NCI-H2107 (cell line): ENCODE measurements at places on chromosomes 11 and 22.

DNA sequence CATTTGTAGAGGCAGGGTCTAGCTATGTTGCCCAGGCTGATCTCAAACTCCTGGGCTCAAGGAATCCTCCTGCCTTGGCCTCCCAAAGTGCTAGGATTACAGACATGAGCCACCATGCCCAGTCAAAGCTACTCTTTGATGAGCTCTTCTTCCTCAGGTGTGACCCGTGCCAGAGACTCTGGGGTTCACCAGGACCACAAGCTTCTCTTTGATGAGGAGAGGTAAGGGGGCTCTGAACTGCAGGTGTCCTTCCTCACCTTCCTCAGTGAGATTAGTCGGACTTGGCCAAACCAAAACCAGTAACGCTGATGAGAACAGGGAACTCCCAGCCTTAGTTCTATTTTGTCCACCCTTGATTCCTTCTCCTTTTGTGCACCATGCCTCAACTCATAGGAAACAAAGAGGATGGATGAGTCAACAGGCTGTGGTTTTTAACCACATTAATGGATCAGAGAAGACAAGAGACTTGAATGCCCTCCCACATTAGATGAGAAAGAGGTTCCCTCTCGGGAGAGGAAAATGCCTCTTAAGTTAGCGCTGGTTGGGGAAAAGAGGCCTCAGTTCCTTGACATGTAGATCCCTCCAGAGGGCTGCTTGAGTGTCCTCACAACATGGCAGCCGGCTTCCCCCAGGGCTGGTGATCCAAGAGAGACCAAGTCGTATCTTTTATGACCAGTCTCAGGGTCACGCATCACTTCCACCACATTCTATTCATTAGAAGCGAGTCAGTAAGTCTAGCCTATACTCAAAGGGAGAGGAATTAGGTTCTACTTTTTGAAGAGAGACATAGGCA, 25.7 kb upstream of the CTR9 start:
- DNase-seq, result no peak

GRCh38 chr11:12163181-12163941, 53.0 kb downstream of the MICAL2 start:
- no peak for DNase-seq

DNA sequence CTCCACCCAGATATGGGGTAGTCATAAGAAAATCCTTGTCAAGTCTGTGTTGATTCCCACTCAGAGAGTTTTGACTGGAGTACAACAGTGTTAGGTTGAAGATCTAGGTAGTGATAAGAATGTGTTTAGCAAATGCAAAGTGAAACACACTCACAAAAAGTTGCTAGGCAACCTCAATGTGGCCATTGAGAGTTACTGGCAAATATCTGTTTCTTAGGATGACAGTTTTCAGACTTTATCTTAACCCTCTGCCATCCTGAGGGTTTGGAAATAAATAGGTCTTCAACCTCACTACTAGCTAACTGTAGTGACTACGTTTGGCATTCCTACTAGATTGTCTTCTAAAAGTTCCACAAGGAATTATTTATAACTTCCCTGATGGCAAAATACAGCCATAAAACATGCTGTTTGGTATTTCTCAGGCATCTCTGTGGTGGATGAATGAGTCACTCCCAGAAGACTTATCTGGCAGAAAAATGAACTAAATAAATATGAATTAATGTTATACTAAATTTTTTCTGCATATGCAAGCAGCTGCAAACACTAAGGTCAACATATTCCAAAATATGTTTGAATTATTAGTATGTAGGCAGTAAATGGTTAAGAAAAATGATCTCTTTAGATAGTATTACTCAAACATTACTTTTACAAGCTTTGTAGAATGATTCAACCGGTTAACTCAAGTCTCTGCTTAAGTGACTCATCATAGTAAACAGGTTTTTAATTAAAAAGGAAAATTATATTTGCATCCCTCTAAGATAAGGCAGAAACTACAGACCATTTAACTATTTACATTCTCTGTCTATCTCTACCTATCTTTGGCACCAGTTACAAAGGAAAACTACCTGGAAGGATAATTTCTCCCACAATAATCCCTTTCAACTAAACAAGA, 17.1 kb upstream of the SYTL2 start:
- no peak for DNase-seq

DNA sequence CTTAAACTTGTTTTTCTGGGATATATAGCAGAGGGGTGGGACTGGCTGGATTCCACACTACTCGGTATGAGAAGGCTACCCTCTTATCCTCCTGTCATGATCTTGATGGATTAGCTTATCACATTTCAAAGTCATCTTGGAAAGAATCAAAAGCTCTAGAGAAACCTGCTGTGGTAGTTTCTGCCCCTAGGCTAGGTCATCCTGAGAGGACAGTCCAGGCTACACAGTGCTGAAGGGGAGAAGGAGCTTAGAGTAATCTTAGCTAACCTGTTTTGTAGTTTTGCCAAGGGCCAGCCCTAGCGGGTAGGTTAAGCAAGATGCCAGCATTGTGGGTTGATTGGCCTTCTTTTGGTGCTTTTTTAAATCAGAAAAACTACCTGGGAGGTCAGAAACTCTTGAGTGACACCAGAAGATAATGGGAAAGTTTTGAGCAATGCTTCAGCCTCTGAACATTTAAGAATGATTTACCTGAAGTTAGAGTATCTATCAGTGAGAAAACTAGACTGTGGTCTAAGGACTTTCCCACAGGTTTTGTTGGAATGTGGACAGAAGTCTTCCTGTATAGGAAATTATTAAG, 21.3 kb downstream of the PIWIL4 start:
- DNase-seq, result no peak
